Effector memory CD4-positive, alpha-beta T cell (primary cell): ENCODE measurements at places on chromosomes 6 and 20.

- DNase-seq, result no peak
Measured at GRCh38 chr6:6865611-6866010, 242.2 kb upstream of the RREB1 start.

DNA sequence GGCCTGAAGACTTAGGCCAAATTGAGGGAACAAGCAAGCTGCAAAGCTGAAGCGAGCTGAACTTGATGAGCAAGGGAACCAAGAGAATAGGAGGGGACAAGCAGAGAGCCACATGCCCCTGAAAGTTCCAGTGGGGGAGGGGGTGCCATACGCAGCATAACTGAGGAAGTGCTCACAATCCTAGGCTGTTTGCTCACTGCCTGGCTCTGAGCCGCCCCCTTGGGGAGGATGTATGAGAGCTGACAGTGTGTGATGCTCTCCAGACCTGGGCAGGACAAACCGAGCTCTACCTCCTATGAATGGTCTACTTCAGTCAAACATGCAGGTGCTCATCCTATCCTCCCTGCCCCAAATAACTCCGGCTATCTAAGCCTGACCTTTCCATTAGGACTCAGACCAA lies 52.1 kb downstream of the FAXC start:
- no peak for DNase-seq

DNA sequence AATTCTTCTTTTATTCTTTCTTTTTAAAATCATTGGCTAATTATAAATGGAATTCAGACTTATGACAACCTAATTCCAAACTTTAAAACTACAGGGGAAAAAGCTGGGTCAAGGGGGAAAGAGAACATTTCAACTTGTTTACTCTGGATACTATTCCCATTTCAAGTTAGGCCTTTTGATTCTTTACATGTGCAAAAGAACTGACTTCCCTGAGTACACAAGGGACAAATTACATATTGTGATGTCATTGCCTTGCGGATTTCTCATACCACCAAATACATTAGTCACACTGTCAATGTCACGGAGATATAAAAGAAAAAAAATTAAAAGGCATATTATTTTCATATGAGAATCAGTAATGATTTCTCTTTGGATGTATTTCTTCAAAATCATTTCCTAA lies 96.5 kb upstream of the TBX18 start:
- DNase-seq, result no peak

- DNase-seq, result no peak
Measured at GRCh38 chr20:20894280-20894679, 181.8 kb upstream of the RALGAPA2 start.

GRCh38 chr6:99192561-99192960 lies 156.9 kb downstream of the FAXC start:
- DNase-seq, result no peak

- no peak for DNase-seq
Measured at GRCh38 chr6:40312213-40313015, 274.8 kb downstream of the LRFN2 start.

- DNase-seq, result no peak
Measured at GRCh38 chr20:60306551-60306950, 348.3 kb downstream of the CDH26 start.

GRCh38 chr6:48388044-48388443 lies 277.0 kb upstream of the PTCHD4 start:
- DNase-seq, result no peak

GRCh38 chr6:129206821-129207220 lies 323.9 kb downstream of the LAMA2 start:
- DNase-seq, result no peak

GRCh38 chr6:35474942-35475570 lies 6.9 kb downstream of the RPL10A start:
- no peak for DNase-seq

GRCh38 chr20:23868321-23868720 lies 11.2 kb downstream of the CST5 start:
- DNase-seq, result no peak

- DNase-seq, result no peak
Measured at GRCh38 chr6:3220366-3220765, 7.1 kb downstream of the TUBB2B start.

- no peak for DNase-seq
Measured at GRCh38 chr6:146965110-146965689, 239.0 kb upstream of the STXBP5 start.

DNA sequence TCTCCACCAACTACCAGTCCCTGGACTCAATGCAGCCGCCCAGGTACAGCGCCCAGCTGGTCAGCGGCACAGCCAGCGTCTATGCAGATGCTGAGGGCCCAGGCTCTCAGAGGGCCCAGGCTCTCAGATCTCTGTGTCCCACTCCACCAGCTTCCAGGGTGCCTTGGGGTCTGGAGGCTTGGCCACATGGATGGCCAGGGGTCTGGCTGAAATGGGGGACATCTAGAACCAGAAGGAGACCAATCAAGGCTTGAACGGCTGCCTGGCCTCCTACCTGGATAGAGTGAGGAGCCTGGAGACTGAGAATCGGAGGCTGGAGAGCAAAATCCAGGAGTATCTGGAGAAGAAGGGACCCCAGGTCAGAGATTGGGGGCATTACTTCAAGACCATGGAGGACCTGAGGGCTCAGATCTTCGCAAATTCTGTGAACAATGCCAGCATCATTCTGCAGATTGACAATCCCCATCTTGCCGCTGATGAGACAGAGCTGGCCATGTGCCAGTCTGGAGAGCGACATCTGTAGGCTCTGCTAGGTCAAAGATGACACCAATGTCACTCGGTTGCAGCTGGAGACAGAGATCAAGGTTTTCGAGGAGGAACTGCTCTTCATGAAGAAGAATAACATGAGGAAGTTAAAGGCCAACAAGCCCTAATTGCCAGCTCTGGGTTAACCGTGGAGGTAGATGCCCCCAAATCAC lies 44.1 kb upstream of the GRM4 start:
- DNase-seq, result no peak

DNA sequence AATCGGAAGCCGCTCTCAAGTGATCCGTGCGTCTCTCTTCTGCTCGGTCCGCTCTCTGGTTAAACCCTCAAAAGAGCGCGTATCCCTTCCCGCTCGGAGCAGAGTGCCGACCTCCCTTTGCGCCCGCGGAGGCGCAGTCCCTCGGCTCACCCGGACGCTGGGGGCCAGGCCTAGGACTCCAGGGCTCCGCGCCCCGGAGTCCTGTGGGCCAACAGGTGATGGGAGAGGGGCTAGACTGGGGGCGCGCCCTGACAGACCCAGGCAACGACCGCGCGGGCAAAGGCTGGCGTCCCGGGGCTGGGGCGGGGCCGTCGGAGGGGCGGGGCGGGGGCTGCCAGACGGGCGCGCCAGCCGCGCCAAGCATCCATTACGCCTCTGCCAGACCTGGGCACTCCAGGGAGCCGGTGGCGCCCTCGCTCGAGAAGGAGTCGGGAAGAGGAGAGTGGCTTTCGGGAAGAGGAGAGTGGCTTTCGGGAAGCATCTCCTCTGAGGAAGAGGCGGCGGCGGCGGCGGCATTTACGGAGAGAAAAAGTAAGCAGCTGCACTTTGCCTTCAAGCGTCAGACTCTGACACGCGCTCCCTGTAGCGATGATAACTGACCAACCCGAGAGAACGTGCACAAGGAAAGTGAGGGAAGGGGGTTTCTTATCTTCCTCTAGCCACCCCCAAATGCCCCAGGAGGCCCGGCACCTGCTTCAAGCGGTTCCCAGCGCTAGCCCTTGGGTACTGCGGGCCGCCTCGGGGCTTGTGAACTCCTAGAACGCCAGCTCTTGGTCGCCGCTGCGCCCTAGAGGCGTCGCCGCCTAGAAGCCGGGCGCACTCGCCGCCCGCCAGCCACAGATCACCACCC lies 2.6 kb downstream of the EPHA7 start:
- no peak for DNase-seq

DNA sequence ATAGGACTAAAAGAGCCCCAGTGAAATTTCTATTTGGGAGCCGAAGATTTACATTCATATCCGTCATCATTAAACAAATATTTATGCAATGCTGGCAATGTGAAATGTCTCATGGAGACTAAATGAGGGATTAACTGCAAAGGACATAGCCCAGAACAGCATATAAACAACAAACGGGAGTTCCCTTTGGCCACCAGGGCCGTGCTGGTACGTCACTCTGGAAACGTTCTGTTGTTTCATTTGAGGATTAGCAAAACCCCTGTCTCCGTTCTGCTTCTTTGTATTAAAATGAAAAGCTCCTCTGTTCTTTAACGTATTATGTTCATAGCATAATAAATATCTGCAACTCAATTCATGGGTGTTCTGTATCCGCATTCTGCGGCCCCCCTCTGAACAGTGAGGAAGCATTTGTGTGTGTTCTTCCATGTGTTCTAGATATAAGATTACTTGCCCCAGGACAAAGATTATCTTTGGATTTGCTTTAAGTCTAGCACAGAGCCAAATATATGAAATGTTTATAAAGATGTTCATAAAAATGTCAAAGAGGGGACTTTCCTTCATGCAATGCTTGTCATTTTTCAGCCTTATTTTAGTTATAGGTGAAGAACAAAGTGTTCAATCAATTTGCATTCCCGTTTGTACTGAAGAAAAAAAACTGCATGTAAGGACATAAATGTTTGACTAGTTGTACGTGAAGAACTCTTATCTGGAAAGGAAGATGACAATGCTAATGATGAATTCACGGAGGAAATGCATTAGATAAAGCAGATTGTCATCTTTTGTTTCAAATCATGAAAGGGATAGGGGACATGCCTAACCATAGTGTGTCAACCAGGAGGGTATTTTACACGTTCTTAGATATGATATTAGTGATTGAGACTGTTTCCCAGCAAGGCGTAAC lies 90.0 kb upstream of the TNFAIP3 start:
- no peak for DNase-seq

DNA sequence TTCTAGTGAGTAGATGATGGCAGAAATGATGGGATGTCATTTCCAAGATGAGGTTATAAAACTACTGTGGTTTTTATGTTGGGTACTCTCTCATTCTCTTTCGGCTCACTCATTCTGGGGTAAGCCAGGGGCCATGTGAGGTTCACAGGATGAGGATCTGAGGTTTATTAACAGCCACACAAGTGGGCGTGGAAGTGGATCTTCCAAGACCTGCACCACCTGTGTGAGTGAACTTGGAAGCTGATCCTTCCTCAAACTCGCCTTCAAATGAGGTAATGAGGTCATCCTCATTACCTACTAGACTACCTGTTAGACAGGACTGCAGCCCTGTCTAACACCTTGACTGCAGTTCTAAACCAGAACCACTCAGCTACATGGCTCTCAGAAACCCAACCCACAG lies 45.1 kb upstream of the TAGAP start:
- DNase-seq, result no peak

GRCh38 chr6:150079604-150080003 lies 10.7 kb upstream of the ULBP3 start:
- no peak for DNase-seq

- DNase-seq, result no peak
Measured at GRCh38 chr6:69835414-69836179, 30.8 kb upstream of the COL19A1 start.

GRCh38 chr6:36358226-36358915 lies 21.7 kb upstream of the BNIP5 start:
- DNase-seq, result no peak
